HepG2 (cell line): ENCODE measurements at places on chromosomes 7 and 10. TPM values are rescaled to one million over a fixed set of nuclear protein-coding genes. Genes with fewer than 3 reads are reported as not detected.

DNA sequence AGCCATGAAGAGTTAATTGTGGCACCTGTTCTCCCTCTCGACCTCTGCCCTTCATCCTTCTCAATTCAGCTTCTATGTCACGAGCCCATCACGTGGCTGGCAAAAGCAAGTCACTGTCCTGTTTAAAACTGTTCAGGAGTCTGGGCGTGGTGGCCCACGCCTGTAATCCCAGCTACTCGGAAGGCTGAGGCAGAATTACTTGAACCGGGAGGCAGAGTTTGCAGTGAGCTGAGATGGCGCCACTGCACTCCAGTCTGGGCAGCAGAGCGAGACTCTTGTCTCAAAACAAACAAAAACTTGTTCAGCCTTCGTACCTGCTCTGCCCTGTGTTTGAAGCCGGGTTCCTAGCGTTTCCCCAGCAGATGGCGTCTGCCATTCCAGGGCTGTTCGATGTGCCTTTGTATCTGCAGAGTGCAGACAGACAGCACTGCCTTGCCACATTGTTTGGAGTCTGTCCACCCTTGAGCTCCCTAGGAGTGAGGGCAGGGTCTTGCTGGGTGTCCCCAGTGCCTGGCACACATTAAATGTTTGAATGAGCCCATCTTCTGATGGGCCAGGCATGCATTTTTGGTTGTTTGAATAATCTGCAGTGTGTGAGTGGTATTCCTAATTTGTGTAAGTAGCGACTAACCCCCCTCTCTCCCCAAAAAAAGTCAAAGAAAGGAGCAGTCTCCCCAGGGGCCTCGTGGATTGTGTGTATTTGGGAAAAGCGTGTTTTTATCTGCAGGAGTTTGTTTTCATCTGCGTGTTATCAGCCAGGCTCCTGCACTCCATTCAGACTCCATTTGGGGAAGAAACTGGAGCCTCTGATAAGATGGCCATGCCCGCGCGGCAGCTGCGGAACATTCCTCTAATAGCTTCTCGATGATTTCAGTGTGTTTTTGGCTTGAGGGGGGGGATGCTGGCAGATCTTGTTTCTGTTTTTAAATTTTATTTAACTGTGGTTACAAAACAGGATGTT is 61.2 kb downstream of the DNAJB6 start:
- peak; percentile 64 for DNase-seq

- no peak for DNase-seq
Measured at GRCh38 chr7:1752771-1753563, 82.9 kb downstream of the ELFN1 start.

DNA sequence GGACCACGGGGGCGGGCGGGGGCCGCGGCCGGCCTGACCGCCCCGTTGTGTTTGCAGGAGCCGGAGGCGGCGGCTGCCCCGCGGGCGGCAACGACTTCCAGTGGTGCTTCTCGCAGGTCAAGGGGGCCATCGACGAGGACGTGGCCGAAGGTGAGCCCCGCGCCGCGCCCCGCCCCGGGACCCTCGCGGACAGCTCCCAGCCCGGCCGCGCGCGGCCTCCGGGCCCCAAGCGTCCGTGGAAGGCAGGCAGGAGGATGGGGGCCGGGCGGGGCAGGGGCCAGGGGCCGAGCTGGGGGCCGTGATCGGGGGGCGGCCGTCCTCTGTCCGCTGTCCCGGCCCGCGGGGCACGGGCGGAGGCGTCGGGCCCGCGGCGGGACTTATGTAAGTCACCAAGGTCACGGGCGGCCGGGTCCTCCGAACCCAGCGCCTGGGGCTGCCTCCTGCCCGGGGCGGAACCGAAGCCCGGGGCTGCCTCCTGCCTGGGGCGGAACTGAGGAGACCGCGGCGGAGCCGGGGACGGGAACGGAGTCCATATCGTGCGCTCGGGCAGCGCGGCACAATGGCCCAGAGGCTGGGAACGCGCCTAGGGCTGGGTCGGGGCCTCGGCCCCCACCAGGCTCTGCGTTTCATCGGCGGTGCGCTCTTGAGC is 497 bp downstream of the PPP2R2D start:
- no peak for DNase-seq

DNA sequence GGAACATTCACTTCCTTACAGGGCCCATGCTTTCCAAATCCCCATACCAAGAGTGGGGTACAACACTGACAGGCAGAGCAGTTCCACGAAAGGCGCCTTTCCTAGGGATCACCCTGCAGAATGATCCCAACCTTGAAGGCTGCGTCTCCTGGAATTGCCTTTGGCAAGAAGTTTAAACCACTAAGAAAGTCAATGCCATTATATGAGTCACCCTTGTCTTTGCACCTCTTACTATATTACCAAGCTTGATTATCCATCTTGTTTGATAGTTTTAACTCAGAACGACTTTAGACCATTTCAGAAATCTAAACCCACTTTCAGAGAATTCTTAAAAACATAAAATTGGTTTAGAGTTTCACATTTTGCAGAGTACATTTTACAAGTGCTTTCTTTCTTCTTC is 282.1 kb downstream of the ARHGAP12 start:
- no peak for DNase-seq

GRCh38 chr7:139798221-139798620 is 20.4 kb upstream of the HIPK2 start:
- no peak for DNase-seq

- no peak for DNase-seq
Measured at GRCh38 chr10:72832701-72833100, 60.8 kb upstream of the OIT3 start.

GRCh38 chr7:140541513-140542227 is 62.4 kb upstream of the MKRN1 start:
- peak; percentile 70 for DNase-seq

- no peak for DNase-seq
Measured at GRCh38 chr7:137747359-137748031, 99.3 kb downstream of the DGKI start.

DNA sequence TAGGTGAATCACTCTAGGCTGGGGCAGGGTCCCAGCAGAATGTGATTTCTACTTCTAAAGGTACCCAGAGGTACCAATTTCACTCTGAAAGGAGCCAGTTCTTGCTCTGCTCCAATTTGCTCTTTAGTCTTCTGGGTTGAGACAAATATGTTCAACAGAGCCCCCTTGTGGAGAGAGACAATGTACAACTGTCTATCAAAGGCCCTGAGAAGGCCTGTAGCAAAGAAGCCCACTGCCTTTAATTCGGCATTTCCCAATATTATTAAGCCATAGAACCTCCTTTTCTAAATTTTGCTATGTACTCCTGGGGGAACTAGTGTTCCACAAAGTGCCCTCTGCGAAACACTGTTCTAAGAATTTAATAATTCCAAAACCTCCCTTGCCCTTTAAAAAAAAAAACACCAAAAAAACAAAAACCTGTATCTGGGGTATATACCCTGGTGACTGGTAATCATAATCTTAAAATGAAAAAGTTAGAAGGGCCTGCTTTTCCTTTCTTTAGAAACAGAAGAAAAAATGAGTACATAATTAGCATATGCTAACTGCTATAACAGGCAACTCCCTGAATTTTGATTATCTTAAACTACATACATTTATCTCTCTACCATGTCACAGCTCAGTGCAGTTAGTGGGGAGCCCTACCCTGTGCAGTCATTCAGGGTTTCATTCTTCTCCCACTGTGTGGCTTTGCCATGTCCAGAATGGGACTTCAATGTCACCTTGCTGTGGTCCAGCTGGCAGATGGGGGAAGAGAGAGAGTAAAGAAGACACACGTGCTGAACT is 160.9 kb upstream of the BMPER start:
- peak; percentile 58 for DNase-seq

DNA sequence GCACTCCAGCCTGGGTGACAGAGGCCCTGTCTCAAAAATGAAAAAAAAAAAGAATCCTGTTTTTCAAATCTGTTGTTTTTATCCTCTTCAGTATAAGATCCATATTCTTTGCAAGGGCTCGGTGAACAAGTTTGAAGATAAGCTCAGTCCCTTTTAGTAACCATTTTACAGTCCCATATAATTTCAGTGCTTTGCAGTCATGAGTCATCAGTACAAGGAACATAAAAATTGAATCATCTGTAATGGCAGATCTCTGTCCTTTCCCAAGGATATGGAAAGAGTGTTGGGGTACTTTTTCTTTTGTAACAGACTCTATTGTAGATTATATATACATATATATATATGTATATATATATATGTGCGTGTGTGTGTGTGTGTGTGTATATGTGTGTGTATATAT is 52.2 kb upstream of the ZPBP start:
- DNase-seq: no peak

DNA sequence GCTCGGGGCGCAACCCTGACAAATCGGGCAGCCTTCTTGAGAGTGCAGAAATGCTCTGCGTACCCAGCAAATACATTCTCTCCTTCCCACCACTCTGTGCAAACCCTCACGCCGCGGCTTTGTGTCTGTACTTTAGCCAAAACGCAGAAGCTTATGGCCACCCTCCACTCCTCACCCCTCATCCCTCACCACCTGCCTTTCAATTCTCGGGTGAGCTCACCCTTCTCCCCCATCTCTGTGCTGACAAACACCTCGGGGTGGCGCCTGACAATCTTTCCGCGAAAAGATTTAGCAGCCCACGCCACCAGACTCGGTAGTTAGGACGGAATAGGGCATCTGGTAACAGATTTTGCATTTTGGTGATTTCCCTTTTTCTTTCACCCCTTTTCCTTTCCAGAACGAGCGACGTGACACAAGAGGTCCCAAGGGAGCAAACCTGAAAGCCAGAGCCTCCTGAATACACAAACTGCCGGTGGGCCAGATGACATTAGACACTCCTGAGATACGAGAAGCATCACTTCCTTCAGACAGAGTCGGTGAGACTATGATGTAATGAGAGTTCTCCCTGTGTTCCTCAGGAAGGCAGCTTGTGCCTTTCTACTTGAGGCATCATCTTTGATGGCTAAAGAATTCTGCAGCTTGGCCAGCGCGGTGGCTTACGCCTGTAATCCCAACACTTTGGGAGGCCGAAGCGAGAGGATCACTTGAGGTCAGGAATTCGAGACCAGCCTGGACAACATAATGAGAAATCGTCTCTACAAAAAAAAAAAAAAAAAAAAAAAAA is 671 bp upstream of the ATAD1 start:
- no peak for DNase-seq

- no peak for DNase-seq
Measured at GRCh38 chr10:95214369-95214768, 20.3 kb downstream of the ACSM6 start.

- peak; percentile 41 for DNase-seq
Measured at GRCh38 chr10:12710594-12711349, 290.7 kb downstream of the CCDC3 start.

GRCh38 chr7:111096997-111097396 is 6.1 kb downstream of the LRRN3 start:
- DNase-seq: no peak

- no peak for DNase-seq
Measured at GRCh38 chr7:25758559-25758958, 393.4 kb upstream of the NFE2L3 start.

DNA sequence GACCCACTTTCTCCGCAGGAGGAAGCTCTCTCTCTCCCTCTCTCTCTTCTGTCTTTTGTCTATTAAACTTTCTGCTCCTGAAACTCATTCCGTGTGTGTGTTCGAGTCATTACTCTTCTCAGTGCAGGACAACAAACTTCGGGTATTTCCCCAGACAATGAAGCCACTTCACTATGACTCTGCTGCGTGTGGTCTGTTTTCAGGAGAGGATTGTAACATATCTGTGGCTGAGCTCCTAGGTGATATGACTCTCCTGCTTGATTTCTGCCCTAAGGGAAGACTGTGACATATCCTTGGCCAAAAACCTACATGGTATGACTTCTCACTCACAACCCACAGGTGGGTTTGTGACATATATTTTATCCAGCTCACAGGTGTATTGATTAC is 39.9 kb upstream of the ZNF107 start:
- no peak for DNase-seq

- DNase-seq: no peak
Measured at GRCh38 chr7:37432281-37432920, 16.3 kb downstream of the ELMO1 start.

- DNase-seq: peak; percentile 15
Measured at GRCh38 chr10:78176320-78177317, 143.0 kb downstream of the RPS24 start.

- DNase-seq: no peak
Measured at GRCh38 chr7:51229106-51229537, 87.5 kb downstream of the COBL start.

- DNase-seq: no peak
Measured at GRCh38 chr7:85521108-85521694, 334.3 kb upstream of the SEMA3D start.

GRCh38 chr7:47389171-47389922 is 192.6 kb downstream of the TNS3 start:
- no peak for DNase-seq

DNA sequence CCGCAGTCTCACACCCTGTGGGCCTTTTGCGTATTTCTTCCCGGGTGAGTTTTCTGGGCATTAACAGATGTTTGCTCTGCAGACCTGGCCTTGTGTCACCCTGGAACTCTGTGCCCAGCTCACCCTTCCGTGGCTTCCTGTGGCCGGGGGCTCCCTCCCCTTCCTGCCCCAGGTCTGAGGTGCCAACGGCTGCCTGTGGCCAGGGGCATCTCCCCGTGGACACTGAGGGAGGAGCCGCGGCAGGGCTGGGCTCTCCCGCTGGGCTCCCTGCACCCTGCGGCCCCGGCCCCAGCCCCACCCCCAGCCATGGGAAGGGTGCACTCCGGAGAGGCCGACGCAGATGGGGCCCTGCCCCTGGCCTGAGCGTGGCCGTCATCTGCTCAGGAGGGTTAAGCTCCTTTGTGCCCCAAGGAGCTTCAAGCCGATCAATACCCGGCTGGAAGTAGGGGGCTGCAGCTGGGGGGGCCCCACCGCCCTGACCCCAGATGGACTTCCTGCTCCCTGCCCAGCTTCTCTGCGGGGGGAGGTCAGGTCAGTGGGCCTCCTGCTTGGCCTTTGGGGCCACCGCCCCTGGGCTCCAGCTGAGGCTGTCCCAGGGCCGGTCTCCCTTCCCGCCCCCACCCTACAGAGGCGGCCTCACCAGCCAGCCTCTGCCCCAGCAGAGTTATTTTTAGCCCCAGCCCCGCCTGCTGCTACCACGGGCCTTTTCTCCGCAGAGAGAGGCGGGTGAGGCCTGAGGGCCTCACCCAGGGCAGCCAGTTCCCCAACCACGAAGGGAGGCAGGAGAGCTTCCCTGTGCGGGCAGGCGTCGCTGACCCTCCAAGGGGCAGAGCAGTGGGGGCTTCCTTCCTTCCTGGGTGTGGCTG is 24.2 kb downstream of the PWWP2B start:
- peak; percentile 33 for DNase-seq

Gene DRGX
- not detected in 2 replicates for total RNA-seq

Gene DYDC2
- 2.3 and 4.2 TPM in 2 replicates for total RNA-seq

Gene BMPER
- not detected in 2 replicates for total RNA-seq

Gene MBLAC1
- total RNA-seq: 1.8 and 2.1 TPM in 2 replicates

Gene ZNF804B
- not detected in 2 replicates for total RNA-seq

Gene ADRA2A
- total RNA-seq: not detected in 2 replicates

Gene SEMA3C
- total RNA-seq: 0.13 TPM in 1 of 2 replicates, not detected in the other

Gene VCL
- total RNA-seq: 23.7 and 26.9 TPM in 2 replicates

Gene INSYN2A
- total RNA-seq: not detected in 2 replicates

Gene CASP2
- total RNA-seq: 13.7 and 21.2 TPM in 2 replicates

Gene IGFBP1
- total RNA-seq: 2.8 and 5.4 TPM in 2 replicates

Gene EN2
- total RNA-seq: not detected in 2 replicates

Gene HMX3
- not detected in 2 replicates for total RNA-seq

Gene PPP1R17
- total RNA-seq: not detected in 2 replicates

Gene IL6
- total RNA-seq: not detected in 2 replicates

Gene MRC1
- not detected in 2 replicates for total RNA-seq

Gene WDR86
- total RNA-seq: 0.11 TPM in 1 of 2 replicates, not detected in the other
